HCT116 (cell line): ENCODE measurements at places on chromosomes 1 and 21.

GRCh38 chr1:6634371-6635052 lies 9.8 kb downstream of the THAP3 start:
- no peak for DNase-seq

DNA sequence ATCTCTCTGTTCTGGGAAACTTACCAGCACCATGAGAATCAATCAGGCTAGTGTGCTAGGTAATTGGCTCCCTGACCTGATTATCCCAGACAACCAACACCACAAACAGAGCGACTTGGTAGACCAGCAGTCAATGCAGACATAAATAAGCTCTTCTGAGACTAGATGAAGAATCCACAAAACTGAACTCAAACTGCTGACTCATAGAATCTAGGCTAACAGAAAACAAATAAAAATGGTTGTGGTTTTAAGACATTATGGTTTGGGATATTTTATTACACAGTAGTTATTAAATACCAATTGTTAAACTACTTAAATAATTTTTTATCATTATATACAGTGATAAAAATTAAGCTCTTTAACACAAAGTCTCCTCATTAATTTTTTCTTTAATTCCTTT lies 535.7 kb downstream of the COL11A1 start:
- DNase-seq: no peak

DNA sequence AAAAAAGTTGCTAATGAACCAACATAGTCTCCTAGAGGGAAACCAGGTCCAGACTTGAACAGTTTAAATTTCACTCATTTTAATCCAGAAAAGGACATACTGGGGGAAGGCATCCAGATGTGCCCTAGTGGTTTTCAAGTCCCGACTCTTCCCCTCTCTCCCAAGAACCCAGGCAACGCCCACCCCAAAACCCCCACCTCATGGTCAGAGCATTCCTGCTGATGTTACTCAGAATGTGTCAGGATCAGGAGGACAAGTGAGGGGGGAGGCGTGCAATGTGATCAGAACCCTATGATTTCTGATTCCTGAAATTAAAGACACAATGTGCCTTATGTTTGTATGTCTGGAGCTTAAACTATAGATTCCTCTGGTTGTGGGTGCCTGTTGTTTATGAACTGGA lies 1.6 kb upstream of the CTSK start:
- DNase-seq: no peak

DNA sequence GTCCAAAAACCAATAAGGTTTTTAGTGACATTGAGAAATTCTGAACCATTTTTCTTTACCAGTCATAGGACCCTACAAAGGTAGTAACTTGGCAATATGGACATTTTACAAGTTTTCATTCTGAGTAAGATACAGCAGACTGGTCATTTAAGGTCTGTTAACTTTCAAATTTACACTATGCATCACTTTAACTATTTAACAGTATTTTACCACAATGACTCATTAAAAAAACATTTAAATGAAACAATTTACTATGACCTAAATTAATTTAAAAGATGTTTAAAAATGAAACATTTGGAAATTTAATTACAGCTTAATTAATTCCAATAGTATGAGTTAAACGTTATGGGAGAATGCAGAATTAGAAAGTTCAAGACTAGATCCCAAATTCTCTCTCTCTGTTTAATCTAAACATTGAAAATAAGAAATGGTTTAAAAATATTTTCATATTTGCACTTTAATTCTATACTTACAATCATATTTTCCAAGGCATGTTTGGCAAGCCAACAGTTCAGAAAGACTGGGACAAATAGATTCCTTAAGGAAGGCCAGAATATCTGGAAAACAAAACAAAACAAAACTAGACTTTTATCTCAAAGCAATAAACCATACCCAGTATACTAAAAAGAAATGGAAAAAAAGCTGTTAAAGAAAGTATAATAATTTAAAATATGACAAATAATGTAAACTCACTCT lies 140.9 kb downstream of the KCNT2 start:
- no peak for DNase-seq

DNA sequence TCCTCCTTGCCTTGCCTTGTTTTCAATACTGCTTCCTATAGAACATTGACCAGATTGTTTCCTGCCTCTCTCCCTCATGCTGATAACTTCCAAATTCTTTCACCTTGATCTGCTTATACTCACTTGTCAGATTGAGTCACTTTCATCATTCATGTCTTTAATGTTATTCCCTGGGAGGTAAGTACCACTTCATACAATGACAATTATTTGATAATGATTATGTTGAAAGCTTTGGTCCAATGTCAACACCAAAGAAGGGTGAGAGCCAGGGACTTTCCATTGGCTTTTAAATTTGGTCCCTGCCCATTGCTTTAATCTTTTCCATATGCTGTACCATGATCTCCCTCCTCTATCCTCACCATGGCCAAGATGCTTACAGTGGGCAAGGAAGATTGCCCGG lies 137.4 kb downstream of the SYT2 start:
- DNase-seq: no peak

- DNase-seq: no peak
Observed at GRCh38 chr1:22359427-22359826, 92.2 kb upstream of the ZBTB40 start.

DNA sequence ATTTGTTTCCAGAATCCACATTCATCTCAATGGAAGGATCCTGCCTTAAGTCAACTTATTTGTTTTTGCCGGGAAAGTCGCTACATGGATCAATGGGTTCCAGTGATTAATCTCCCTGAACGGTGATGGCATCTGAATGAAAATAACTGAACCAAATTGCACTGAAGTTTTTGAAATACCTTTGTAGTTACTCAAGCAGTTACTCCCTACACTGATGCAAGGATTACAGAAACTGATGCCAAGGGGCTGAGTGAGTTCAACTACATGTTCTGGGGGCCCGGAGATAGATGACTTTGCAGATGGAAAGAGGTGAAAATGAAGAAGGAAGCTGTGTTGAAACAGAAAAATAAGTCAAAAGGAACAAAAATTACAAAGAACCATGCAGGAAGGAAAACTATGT lies 2.6 kb downstream of the GADD45A start:
- no peak for DNase-seq

- DNase-seq: no peak
Observed at GRCh38 chr21:27756191-27756590, 789.3 kb upstream of the ADAMTS5 start.

- no peak for DNase-seq
Observed at GRCh38 chr1:207644166-207644851, 624 bp upstream of the CR1L start.

GRCh38 chr1:203480084-203480483 lies 4.5 kb downstream of the PRELP start:
- no peak for DNase-seq

DNA sequence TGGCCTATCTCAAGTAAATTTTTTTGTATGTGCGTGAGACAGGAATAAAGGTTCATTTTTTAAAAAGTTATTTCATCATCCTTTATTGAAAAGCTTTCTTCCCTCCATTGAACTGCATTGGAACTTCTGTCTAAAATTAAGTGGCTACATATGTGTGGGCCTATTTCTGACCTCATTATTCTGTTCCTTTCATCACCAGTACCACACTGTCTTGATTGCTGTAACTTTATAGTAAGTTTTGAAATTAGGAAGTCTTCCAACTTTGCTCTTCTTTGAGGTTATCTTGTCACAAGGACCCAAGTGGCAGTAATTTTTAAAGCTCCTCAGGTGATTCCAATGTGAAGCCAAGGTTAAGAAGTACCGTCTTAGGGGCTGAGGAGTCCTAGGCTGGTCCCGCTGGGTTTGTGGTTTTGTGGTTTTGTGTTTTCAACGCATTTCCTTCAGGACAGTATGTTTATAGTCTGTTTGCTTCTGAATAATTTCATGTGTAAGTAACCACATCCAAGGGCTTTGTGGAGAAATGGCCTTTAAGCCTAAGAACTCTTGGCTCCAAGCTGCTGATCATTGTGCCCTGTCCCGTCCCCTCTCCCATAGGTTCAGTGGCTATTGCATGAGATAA lies 12.4 kb upstream of the SCAF4 start:
- no peak for DNase-seq

DNA sequence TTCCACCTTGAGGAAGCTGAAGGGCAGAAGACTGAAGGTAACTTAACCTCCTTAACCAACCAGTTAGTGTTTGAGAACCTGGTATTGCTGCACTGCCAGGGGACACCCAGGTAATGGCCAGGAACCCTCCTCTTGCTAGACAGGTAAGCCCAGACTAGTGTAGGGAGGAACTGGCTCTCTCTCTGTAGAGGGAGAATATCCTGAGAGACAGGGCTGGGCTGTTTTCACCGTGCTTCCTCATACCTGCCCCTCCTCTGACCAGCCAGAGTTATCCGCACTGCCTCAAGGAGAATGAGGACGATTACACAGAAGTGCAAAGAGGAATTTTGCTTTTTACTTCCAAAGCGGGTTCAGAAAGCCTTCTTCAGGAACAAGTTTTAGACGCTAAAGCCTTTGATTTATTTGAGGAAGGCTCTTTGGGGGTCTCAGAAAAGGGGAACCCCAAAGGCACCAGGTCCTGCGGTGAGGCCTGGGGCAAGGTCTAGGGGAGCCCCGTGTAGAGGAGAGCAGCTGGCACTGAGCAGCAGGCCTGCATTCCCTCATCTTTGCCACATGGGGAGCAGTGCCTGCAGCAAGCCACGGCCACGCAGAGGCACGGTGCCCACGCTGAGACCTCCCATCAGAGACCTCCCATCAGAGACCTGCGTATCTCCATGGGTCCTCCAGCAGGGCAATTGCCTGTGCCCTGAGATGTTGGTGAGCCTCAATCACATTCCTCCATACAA lies 13.5 kb downstream of the GNG4 start:
- DNase-seq: no peak

DNA sequence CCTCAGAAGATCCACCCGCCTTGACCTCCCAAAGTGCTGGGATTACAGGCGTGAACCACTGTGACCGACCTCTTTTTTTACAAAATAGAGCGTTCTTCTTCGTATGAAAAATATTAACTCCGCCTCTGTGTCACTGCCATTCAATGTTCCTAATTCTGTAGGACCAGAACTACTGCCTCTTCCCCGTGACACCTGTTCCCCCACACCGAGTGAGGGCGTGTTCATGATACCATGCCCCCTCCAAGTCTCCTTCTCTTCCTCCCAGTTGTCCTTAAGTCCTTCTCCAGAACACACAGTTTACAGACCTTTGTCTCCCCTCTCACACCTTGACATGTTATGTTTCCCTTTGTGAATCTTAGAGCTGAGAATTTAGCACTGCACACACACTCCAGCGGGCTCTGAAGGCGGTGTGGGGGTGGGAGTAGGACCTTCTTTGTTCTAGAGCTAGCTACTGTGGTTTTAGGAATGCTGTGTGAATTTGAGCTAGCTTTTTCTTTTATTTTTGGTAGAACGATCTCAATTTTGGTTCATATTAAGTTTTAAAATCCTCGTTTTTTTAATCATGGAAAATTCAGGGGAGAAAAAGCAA lies 82.4 kb upstream of the LPGAT1 start:
- no peak for DNase-seq

DNA sequence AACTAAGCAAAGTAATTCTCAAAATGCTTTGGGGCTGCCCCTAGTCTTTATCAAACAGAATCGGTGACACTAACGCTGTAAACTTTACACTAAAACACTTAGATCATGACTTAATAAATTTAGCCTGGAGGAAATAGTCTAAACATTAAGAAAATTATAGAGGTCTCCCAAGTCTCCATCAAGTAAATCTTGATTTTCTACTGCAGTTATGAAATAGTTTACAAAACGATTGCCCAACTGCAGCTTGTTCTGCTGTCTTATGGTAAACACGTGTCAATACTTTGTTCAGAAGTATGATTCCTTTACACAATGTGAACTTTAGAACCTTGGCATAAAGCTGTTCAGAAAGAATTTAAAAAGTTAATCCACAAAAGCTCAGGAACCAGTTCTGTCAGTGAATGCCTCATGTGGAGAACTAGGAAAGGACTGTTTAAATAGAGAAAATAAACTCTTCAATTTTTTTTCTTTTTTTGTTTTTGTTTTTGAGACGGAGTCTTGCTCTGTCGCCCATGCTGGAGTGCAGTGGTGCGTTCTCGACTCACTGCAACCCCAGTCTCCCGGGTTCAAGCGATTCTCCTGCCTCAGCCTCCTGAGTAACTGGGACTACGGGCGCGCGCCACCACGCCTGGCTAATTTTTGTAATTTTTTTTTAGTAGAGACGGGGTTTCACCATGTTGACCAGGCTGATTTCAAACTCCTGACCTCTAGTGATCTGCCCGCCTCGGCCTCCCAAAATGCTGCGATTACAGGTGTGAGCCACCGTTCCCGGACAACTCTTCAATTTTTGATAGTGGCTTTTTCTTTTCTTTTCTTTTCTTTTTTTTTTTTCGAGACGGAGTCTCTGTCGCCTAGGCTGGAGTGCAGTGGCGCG lies 1.6 kb downstream of the DDI2 start:
- DNase-seq: no peak

DNA sequence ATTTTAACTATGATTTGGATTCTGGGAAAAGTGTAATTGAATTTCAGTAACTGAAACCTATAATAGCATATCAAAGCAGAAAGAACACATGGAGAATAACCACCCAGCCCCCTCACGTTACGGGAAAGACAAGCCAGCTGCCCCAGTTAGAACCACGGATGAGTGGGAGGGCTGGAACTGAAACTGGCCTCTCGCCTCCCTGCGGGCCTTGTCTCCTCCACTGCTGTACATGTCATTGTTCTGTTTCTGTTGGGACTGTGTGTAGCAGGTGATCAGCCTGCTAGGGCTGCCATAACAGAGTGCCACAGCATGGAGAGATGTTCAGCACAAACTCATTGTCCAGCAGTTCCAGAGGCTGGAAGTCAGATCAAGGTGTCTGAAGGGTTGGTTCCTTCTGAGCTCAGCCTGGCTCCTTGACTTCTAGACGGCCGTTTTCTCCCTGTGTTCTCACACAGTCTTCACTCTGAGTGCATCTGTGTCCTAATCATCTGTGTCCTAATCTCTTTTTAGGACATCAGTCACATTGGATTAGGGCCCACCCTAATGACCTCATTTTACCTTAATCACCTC lies 52.4 kb downstream of the MAP3K21 start:
- no peak for DNase-seq

DNA sequence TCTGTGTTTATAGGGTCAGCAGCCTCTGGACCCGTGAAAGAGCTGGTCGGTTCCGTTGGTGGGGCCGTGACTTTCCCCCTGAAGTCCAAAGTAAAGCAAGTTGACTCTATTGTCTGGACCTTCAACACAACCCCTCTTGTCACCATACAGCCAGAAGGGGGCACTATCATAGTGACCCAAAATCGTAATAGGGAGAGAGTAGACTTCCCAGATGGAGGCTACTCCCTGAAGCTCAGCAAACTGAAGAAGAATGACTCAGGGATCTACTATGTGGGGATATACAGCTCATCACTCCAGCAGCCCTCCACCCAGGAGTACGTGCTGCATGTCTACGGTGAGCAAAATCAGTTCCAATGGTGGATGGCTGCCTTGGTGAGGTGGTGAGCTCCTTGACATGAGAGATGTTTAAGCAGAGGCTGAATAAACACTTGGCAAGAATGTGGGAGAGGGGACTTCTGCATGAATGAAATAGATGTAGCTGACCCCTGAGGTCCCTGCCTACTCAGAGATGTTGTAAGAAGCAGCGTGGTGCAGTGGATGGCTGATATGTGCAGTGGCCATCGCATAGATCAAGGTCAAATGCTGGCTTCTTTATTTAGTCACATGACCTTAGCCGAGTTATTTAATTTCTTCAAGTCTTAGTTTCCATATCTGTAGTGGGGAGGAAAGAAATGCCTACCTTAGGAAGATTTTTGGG lies 9.3 kb downstream of the SLAMF7 start:
- DNase-seq: no peak
